MV-4-11 (cell line): ENCODE measurements at places on chromosomes 12 and 14.

DNA sequence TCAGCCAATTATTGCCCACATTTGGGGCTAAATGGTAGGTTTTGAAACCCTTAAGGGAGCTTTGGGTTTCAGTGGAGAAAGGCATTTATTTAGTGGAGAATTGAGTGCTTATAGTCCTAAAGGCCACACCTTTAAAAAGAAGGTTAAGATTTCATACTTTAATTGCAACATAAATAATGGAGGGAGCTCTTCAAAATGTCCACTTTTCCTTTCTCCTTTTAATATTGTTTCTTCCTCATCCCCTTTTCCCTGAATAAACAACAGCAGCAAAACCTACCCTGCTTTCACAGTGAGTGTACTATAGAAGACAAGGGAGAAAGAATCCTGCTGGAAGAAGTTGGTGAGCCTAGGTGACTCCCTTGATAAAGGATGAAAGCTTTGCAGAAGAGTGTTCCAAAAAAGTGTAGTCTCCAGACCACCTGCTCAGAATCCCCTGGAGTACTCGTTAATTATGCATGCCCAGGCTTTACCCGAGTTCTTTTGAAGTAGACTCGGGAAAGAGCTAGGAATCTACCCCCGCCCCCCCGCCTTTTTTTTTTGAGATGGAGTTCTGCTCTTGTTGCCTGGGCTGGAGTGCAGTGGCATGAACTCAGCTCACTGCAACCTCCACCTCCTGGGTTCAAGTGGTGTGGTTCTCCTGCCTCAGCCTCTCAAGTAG is 11.5 kb upstream of the EID3 start:
- DNase-seq = no peak

DNA sequence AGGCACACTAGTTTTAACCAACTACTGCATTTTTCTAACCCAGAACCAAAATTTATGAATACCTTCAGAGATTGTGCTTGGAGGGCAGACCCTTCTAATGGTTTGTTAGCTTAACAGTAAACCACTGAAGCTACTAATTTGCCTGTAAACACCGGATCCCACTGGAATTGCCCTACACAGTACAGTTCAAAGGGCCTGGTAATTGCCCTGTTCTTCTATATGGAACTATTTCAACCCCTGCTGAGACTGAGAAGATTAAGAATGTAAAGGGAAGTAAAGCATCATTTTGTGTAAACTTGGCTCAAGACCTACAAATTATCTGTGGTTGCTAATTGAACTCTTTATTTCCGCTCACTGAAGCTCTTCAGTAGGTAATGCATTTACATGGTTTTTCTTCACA is 468.1 kb downstream of the NPAS3 start:
- DNase-seq = no peak

- DNase-seq = no peak
Observed at GRCh38 chr12:29653286-29653685, 130.5 kb downstream of the TMTC1 start.

DNA sequence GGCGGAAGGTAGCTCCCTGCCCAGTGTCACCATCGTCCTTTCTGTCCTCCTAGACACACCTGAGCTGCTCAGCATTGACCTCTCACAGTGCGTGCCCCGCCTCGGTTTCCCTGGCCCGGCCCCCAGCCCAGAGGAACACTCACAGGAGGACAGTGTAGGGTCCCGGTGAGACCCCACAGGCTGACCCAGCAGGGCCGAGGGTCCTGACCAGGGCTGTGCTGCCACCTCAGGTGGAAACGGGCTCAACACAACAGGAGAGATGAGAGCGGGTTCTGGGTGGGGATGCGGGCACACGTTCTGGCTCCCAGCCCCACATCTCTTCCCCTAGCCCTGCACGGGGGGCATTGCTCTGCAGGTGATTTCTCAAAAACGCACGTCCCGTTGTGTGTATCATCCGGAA is 98.1 kb downstream of the PIWIL1 start:
- no peak for DNase-seq

GRCh38 chr12:116490471-116490870 is 68.7 kb upstream of the MAP1LC3B2 start:
- DNase-seq = no peak

- no peak for DNase-seq
Observed at GRCh38 chr14:102282751-102283465, 22.1 kb downstream of the MOK start.

GRCh38 chr14:29944091-29944490 is 16.4 kb upstream of the PRKD1 start:
- DNase-seq = no peak

DNA sequence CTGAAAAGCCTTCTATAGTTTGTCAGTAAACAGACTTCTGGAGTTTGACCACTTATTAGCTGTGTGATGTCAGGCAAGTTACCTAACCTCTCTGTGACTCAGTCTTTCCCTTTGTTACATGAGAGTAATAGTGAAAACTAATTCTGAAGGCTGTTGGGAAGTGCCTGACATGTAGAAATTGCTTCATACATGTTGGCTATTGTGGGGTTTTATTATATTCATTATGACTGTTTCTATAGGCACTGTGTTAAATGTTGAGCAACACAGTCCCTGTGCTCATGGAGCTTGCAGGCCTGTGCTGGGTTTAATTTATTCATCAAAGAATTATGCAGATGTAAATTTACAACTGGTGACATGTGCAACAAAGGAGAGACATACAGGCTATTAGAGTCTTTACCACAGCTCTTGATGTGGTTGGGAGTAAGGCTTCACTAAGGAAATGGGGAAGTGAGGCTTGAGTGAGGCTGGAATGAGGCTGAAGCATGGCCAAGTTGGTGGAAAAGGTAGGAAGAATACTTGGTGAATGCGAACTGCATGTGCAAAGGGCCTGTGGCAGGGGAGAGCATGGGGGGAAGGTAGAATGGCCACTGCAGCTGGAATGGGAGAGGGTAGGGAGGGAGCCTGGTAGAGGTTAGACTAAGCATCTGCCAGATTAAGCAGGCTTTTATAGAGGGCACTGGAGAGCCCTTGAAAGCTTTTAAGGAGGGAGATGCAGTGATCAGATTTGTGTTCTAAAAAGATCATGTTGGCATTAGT is 236.4 kb upstream of the CRY1 start:
- peak; percentile 91 for DNase-seq

GRCh38 chr12:20549108-20549719 is 145.9 kb upstream of the SLCO1C1 start:
- no peak for DNase-seq

DNA sequence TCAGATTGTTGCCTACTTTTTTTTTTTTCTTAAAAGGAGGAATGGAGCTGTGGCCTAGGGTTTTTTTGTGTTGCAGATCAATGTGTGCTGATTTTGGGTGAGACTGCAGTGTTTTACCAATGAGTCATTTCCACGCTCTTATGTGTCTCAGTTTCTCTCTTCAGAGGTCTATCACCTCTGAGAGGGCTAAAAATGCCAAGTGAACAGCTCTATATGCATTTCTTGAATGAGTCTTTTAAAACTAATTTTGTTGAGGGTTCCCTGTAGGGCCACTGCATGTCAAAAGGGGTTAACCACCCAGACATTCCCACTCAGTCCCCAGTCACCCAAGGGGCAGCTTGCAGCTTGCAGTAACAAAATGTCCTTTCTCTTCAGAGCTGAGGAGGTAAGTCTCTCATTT is 24.3 kb upstream of the GLIPR1L2 start:
- no peak for DNase-seq

GRCh38 chr12:99137124-99137855 is 492.2 kb downstream of the APAF1 start:
- peak; percentile 80 for DNase-seq

GRCh38 chr14:50335989-50336824 is 24.1 kb downstream of the DMAC2L start:
- DNase-seq = peak; percentile 12

DNA sequence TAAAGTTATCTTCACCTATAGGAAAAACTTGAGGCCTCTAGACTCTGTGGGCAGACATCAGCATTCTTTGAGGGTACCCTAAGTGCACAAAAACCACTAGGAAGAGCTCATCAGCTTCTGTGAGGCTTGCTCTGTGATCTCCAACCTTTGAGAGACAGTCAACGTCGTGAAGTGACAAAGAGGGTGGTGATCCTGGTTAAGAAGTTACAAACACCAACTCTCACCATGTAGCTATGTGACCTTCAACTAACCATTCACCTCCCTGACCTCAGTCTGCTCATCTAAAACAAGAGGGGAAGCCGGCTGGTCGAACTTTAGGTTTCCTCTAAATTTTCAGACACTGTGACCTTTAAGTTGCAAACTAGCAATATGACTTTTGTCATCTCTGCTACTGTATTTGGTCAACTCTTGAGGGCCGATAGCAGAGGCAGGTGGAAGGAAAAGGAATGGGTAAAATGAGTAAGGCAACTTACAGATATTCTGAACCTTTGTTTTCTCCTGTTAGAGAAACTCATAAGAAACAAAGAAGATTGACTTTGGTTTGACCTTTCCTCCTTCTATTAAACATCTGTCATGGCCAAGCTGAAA is 103.2 kb upstream of the PARP11 start:
- DNase-seq = no peak

GRCh38 chr14:62133776-62134550 is 371.7 kb downstream of the SNAPC1 start:
- DNase-seq = no peak

GRCh38 chr12:131829791-131830334 is 1.7 kb downstream of the MMP17 start:
- no peak for DNase-seq

GRCh38 chr14:99939421-99939820 is 125.8 kb upstream of the EVL start:
- DNase-seq = no peak

DNA sequence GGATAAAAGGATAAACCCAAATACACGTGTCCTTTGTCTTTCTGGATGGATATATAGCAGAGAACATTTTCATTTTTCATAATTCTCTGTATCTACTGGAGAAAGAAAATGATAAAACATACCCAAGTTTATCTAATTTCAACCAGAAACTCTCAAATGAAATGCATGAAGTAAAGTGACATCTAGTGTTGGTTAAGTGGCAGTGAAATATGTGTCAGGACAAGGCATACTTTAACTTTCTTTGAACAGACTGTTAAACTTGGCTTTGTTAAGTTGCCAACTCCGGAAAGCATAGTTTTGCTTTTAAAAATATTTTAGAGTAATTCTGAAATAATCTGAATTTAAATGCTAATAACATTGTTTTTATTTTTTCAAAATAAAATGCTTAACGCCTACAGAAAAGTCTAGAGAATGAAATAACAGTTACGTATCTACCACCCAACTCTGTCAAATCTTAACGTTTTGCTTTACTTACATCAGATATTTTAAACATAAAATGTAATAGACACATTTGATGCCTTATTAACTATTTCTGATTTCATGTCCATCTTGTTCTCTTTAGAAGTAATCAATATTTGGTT is 25.2 kb upstream of the NTN4 start:
- peak; percentile 8 for DNase-seq

DNA sequence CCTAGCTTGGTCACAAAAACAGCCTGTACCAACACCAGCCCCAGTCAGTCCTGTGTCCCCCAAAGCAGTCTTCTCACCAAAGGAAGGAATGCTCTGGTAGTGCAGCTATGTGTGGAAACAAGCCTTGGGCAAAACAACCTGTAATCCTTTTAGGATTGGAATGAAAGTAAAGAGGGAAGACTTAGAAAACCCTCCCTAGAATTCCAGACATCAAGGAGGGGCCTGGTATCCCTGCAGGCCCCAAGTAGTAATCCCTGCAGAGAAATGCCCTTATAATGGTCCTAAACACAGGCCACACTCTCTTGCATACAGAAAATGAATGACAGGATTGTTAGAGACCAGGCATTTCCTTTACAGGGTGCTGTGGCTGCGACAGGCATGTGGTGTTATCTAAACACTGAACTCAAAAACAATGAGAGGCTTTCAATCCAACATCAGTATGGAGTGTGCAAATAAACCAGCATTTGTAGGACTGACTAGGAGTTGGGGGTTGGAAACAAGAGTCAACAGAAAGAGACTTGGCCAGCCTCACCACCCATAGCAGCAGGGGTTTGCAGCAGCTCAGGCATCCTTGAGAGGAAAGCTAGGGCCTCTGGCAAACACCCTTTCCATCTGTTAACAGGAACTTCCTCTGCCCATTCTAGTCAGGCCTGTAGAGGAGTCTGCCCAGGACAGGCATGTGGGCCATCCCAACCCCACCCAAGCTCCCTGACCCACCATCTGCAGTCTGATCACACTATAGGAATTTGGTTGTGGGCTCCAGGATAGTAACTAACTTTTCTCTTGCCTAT is 59.1 kb downstream of the DCAF5 start:
- no peak for DNase-seq

DNA sequence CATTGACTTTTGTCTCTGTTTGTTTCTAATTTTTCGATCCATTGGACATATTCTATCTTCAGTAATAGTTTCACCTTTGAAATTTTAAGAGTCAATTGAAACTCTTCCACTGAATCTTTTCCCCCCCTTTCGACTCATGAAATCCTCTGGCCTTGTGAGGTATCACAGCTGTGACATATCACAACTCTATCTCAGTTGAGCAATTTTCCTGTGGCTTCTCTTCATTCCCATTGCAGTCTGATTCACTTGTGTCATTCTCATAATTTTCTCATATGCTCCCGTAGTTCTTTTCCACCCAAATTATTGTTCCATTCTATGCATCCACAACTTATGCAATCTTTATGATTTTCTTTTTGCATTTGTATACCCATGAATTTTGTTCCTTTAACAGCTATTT is 261.6 kb downstream of the DACT1 start:
- no peak for DNase-seq

DNA sequence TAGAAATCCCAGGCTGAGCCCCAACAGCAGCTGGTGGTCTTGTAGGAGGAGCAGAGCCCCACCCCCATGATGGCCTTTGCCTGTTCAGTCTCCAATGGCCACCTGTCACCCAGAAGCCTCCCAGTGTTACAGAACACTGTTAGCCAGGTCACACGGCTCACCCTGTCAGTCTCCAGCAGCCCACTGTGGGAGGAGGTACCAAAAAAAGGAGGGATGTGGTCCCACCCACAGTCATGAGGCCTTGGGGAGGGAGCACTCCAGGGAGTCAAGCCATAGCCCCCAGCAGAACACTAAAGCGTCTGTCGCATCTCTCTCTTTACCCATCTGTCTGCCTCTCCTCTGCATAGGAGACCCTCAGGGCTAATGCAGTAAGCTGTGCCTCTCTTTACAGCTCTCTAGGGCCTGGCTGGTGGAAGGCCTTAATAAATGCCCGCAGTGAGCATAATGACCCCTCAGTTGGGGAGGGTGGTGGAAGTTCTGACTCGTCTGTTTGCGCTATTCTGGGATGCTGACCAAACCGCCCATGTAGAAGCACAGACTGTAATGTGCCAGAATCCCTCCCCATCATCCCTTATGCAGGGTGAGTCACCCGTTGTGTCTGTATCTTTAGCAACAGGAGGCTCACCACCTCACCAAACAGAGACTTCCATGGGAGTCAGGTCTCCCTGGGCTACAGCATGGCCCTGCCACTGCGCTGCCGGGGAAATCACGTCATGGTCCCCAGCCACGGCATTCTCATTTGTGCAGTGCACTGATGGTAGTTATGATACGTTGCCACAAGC is 14.6 kb downstream of the C14orf132 start:
- no peak for DNase-seq

GRCh38 chr12:64656429-64656828 is 46.1 kb downstream of the RASSF3 start:
- DNase-seq = no peak

GRCh38 chr14:61102549-61103466 is 121.8 kb downstream of the SLC38A6 start:
- DNase-seq = no peak
